ENCODE measurements at places on chromosomes 1 and 21. TPM values are rescaled to one million over a fixed set of nuclear protein-coding genes. Genes with fewer than 3 reads are reported as not detected.

DNA sequence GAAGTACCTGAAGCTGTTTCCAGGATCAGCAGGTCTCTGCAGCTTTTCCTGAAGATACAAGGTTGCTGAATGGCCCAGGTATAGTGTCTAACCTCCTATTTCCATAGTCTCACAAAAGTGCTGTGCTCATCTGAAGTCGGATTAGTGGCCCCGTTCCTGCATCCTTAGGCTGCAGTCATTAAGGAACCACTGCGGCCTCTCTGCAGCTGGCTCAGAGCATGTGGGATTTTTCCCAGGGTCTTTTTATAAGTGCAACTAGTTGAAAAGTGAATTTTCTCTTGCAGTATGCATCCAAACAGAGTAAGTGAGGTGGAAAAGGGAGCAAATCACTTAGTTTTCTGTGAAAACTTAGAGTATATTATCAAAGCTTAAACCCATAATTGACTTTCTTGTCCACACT, 565.3 kb upstream of the NEGR1 start:
- H3K27me3 ChIP-seq, result no peaks in the 10 kb centered on the region
- H3K36me3 ChIP-seq, result no peaks in the 10 kb centered on the region

GRCh38 chr1:230383425-230383824, 42.7 kb downstream of the PGBD5 start:
- H3K27me3 ChIP-seq, result no peaks in the 10 kb centered on the region
- H3K4me1 ChIP-seq, result no peaks in the 10 kb centered on the region
- H3K36me3 ChIP-seq, result no peaks in the 10 kb centered on the region
- H3K4me3 ChIP-seq, result no peak overlapping the region
- no peak overlapping the region for H3K27ac ChIP-seq
- no peak for DNase-seq

The KCNE1 gene
- total RNA-seq, result 0.16 TPM

- no peaks in the 10 kb centered on the region for H3K36me3 ChIP-seq
- H3K27ac ChIP-seq, result no peak overlapping the region
- H3K4me1 ChIP-seq, result no peaks in the 10 kb centered on the region
- H3K27me3 ChIP-seq, result no peaks in the 10 kb centered on the region
Measured at GRCh38 chr1:86472152-86472551, 3.4 kb downstream of the CLCA1 start.

- H3K27ac ChIP-seq, result no peak overlapping the region
- H3K4me1 ChIP-seq, result peaks cover 50% of the 10 kb centered on the region
- H3K4me3 ChIP-seq, result no peak overlapping the region
- no peaks in the 10 kb centered on the region for H3K36me3 ChIP-seq
- DNase-seq, result no peak
- no peaks in the 10 kb centered on the region for H3K27me3 ChIP-seq
Measured at GRCh38 chr1:185376288-185376687, 59.2 kb upstream of the IVNS1ABP start.

The GABRD gene
- total RNA-seq, result not detected

The ST6GALNAC5 gene
- total RNA-seq, result not detected

GRCh38 chr1:41723786-41724185, 194.9 kb downstream of the HIVEP3 start:
- no peaks in the 10 kb centered on the region for H3K36me3 ChIP-seq
- no peak overlapping the region for H3K4me3 ChIP-seq
- no peak overlapping the region for H3K27ac ChIP-seq
- no peak for DNase-seq
- H3K27me3 ChIP-seq, result no peaks in the 10 kb centered on the region

The GPR52 gene
- 0.24 TPM for total RNA-seq

- no peak for DNase-seq
- H3K27me3 ChIP-seq, result no peaks in the 10 kb centered on the region
- peaks cover 21% of the 10 kb centered on the region for H3K4me1 ChIP-seq
- no peak overlapping the region for H3K4me3 ChIP-seq
- no peaks in the 10 kb centered on the region for H3K36me3 ChIP-seq
- no peak overlapping the region for H3K27ac ChIP-seq
Measured at GRCh38 chr21:31161157-31161556, 122.9 kb upstream of the KRTAP19-8 start.

DNA sequence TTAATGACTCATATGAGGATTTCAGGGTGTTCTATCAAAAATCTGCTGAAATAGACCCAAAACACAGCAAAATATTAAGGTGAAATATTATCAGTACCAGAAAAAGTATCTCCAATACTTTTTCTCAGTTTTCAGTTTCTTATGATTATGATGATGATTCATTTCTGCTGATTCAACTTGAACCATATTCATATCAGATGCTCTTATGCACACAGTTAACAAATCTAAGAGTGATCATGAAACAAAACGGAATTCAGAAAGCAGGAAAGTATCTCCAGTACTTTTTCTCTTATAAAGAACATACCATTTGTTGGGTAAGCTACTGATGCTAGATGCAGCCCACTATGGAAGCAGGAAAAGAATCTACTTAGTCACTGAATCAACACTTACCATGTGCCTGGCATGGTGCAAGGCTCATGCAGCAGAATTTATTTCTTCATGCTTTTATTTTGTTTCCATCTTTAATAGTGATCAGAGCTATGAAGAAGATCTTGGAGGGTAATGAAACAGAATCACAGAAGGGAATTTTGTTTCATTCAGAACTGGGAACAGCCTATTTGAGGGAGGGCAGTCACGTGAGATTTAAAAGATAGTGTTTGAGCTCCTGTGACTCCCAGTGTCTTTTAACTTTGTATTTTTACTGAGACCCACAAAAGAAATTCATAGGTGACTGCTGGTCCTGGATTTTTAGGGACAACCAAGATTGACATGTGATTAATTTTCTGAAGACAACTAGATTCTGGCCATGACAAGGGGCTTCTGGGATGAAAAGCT, 480.6 kb downstream of the SETD4 start:
- H3K4me1 ChIP-seq, result 0 out of 2 replicates have a peak, but pooled peaks cover 4% of the 10 kb centered on the region
- DNase-seq, result no peak
- H3K36me3 ChIP-seq, result no peaks in the 10 kb centered on the region
- H3K27ac ChIP-seq, result no peak overlapping the region

DNA sequence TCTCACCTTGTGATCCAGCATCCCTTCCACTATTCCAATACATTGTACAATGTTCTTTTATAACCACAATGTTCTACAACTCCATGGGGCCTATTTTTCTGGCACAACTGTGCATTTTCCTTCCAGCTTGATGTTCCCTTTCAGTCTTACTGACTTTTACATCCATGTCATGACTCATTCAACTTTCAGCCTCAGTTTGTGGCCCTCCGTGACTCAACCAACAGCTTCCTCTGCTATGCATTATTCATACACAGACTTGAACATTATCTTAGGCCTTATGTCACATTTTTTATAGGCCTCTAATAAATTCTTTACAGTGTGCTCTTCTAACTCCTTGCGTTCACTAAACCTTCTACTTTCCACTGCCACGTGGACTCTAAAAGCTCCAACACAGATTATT, 119.4 kb upstream of the PRMT6 start:
- H3K27ac ChIP-seq, result no peak overlapping the region
- no peaks in the 10 kb centered on the region for H3K36me3 ChIP-seq
- H3K4me3 ChIP-seq, result no peak overlapping the region
- no peaks in the 10 kb centered on the region for H3K4me1 ChIP-seq
- no peaks in the 10 kb centered on the region for H3K27me3 ChIP-seq

Measured in SJSA1 (cell line).